ENCODE measurements at places on chromosomes 12 and 14. TPM values are rescaled to one million over a fixed set of nuclear protein-coding genes. Genes with fewer than 3 reads are reported as not detected.

DTX3 gene
- 5.4 TPM for polyA plus RNA-seq

DNA sequence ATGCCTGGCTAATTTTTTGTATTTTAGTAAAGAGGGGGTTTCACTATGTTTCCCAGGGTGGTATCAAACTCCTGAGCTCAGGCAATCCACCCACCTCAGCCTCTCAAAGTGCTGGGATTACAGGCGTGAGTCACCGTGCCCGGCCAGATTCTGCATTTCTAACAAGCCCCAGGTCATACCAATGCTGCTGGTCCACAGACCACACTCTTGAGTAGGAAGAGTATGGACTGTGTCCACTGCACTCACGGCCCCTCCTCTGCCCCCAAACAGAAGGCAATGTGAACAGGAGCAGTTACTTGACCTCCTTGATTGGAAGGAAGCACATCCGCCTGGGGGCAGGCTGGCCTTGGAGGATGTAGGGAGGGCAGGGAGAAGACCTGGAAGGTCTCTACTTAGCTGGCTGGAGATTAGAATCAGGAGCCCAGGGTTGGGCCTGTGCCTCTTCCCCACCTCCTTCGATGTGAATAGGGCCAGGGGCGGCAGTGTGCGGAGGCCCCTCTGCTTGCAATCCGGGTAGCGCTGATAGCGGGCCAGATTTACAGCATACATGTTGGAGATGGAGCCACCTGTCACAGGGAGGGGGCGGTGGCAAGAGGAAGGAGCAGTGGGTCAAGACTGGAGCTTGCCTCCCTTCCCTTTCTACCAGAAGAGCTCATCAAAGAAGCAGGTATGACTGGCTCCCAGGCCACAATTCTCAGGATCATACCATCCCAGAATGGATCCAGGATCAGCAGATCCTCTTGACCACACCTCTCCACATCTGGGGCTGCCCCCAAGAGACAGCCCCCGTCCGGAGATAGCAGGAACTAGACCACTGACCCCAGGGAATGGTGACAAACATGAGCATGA, 9.4 kb upstream of the ZNF740 start:
- no peak for DNase-seq

- no peak for DNase-seq
Measured at GRCh38 chr12:23899434-23899833, 50.0 kb downstream of the SOX5 start.

- no peak for DNase-seq
Measured at GRCh38 chr12:127192391-127192790, 1074.6 kb upstream of the TMEM132C start.

- no peak for DNase-seq
Measured at GRCh38 chr14:100012478-100013327, 52.5 kb upstream of the EVL start.

Data from keratinocyte (primary cell).